ENCODE measurements at places on chromosomes 2 and 18. TPM values are rescaled to one million over a fixed set of nuclear protein-coding genes. Genes with fewer than 3 reads are reported as not detected.

TGIF1 gene
- total RNA-seq = 86.1 TPM

- no peaks in the 10 kb centered on the region for H3K36me3 ChIP-seq
- no peaks in the 10 kb centered on the region for H3K27me3 ChIP-seq
- no peak overlapping the region for H3K4me3 ChIP-seq
- no peak overlapping the region for H3K27ac ChIP-seq
Observed at GRCh38 chr2:57396355-57397098, 650.1 kb upstream of the VRK2 start.

DNA sequence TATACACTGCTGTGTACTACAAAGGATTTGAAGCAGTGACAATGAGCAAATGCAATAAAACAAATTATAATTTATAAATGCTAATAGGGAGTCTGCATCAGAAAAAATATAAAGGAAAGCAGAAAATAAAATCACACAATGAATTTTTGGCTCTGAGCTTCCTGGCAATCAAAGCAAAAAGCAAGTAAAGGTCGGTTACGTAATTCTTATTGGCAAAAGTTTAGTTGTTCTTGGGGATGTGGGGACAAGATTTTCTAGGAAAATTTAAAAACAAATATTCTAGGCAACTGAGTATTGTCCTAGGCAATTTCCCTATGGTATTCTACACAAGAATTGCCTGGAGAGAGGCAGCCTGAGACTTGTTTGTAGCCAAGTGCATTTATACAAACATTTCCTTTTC, 1.8 kb downstream of the ORC2 start:
- no peak overlapping the region for H3K4me3 ChIP-seq
- H3K27me3 ChIP-seq = no peaks in the 10 kb centered on the region
- no peak overlapping the region for H3K27ac ChIP-seq
- no peak for DNase-seq

ACMSD gene
- not detected for total RNA-seq

DNA sequence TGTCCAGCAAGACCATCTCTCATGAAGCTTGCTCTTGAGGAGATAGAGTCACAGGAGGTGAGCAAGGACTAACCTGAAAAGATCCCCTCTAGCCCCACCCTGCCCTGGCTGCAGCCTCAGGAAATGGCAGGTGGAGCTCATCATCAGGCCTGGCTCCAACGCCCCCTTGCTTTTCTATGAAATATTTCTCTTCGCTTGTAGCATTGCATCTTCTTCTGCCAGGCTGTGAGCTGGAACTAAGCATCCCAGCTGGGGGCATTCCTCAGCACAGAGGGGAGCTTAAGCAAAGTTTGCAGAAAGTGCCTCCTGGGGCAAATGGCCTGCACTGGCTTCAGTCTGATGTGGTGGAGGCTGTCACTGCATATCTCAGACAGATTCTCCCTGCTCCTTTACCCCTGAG, 90.1 kb upstream of the LGALSL start:
- no peak overlapping the region for H3K4me3 ChIP-seq
- no peak overlapping the region for H3K27ac ChIP-seq
- H3K4me1 ChIP-seq = peaks cover 5% of the 10 kb centered on the region
- no peak for DNase-seq

GRCh38 chr2:133848111-133848649, 279.9 kb upstream of the NCKAP5 start:
- no peak overlapping the region for H3K4me3 ChIP-seq
- H3K27ac ChIP-seq = no peak overlapping the region
- no peaks in the 10 kb centered on the region for H3K4me1 ChIP-seq
- H3K27me3 ChIP-seq = no peaks in the 10 kb centered on the region

DNA sequence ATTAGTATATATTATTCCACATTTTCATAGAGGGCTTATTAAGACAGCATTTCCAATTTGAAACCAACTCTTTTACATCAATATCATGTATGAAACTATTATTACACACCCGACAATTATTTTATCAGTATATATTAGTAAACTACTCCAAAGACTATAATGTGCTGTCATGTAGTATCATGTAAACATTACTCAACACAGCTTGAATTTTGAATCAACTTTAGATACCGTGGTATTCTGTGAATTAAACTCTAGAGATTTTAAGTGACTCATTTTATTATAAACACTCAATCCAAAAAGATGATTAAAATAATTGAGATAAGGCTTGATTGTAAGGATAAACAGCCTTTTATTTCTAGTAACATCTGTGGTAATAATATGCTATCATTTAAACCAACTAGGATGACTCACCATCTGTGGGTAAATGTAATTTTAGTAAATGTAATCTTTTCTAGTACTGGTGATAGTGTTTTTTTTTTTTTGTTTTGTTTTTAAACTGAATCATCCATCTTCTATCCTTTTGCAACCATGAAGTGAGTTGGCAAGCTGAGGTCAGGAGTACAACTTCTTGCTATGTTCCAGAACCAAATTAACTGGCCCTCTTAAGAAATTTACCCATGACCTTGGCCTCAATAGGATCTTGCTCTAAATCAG, 144.3 kb upstream of the SMAD7 start:
- no peak for DNase-seq
- H3K27me3 ChIP-seq = no peaks in the 10 kb centered on the region
- peaks cover 16% of the 10 kb centered on the region for H3K4me1 ChIP-seq
- no peak overlapping the region for H3K4me3 ChIP-seq
- H3K36me3 ChIP-seq = peaks cover 35% of the 10 kb centered on the region

DNA sequence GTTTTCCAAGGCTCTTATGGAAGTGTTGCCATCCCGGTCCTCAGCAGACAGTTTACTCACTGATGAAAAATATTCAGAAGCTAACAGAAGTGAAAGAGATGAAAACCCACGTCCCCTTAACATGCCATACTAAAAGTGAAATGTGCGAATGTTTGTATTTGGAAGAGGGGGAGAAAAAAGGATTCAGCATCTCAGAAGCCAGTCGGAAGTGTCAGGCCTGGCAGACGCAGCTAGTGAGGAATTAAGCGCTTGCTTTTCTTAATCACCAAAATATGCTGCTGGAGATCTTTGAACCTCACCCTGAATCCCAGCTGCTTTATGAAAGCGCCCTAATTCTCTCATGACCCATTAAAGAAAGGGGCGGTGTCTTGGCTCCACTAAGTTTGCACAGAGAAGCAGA, 653.7 kb downstream of the DCDC2C start:
- DNase-seq = no peak
- H3K4me1 ChIP-seq = no peaks in the 10 kb centered on the region
- no peak overlapping the region for H3K27ac ChIP-seq
- no peaks in the 10 kb centered on the region for H3K27me3 ChIP-seq

GCG gene
- total RNA-seq = not detected

DNA sequence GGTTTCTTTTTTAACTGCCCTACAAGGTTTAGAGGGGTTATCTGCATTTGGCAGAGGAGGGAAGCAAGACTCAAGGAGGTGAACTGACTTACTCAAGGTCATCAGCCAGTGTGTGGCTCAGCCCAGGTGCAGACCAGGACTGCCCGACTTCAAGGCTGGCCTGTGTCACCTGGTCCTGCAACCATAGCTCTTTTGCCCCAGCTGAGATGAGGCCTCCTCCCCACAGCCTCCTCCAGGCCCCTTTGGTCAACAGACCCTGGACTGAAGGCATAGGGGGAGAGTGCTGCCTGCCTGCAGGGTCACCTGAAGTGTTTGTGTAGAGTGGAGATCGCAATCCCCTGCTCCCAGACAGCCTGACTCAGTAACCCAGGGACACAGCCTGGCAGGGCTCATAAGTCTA, 168.5 kb upstream of the GLI2 start:
- peaks cover 9% of the 10 kb centered on the region for H3K4me1 ChIP-seq
- H3K4me3 ChIP-seq = no peak overlapping the region
- no peaks in the 10 kb centered on the region for H3K36me3 ChIP-seq
- no peaks in the 10 kb centered on the region for H3K27me3 ChIP-seq

DNA sequence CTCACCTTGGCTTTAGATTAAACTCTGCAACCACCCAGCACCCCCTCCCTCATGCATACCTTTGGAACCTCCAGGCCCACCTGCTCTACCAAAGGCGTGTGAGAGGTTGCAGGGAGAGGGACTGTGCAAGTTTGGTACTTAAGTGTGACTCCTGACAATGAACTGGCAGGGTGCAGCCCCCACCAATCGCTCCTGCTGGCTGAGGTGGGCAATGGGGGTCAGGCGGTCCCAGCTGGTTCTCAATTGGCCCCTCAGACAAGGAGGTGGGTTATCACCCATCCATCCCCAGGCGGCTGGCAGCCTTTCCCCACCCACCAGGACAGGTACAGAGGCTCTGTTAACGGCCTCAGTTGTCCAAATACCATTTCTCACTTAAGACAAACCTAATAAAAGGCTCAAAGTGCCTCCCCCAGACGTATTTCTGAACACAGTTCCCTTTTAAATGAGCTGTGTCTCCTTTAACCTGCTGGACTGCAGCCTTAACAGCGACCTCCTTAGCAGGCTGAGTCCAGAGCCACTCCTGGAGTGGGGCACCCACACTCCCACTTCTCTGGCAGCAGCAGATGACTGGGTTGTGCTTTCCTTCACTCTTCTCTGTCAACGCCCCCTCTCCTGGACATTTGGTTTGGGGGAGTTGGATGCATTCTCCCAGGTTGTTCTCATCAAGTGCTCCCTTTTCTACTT, 169.2 kb upstream of the SMAD2 start:
- no peak overlapping the region for H3K27ac ChIP-seq
- DNase-seq = no peak
- no peaks in the 10 kb centered on the region for H3K36me3 ChIP-seq
- H3K4me3 ChIP-seq = no peak overlapping the region

CNDP1 gene
- not detected for total RNA-seq

DNA sequence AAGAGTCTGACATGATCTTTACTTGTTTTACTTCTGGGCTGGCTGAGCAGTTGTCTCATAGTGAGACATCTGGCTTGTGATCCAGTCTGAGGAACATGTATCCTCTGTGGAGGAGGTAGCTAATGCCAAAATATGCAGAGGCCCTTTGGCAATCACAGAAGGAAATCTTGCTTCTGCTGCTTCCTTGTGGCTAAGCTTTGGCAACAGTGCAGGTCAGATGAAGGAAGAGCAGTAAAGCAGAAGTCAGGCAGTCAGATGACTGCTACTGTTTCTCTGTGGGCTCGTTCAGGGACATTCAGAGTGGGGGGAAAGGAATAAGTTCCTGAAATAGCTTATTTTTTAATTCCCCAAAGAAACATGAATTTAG, 22.3 kb downstream of the DOK1 start:
- no peaks in the 10 kb centered on the region for H3K27me3 ChIP-seq
- H3K4me1 ChIP-seq = peaks cover 6% of the 10 kb centered on the region
- peak overlapping the region; percentile 72 for H3K27ac ChIP-seq
- H3K36me3 ChIP-seq = no peaks in the 10 kb centered on the region
- DNase-seq = peak; percentile 76

GRCh38 chr2:101360232-101360631, 27.1 kb downstream of the CREG2 start:
- no peak overlapping the region for H3K4me3 ChIP-seq
- no peaks in the 10 kb centered on the region for H3K36me3 ChIP-seq
- no peaks in the 10 kb centered on the region for H3K4me1 ChIP-seq
- no peaks in the 10 kb centered on the region for H3K27me3 ChIP-seq
- H3K27ac ChIP-seq = no peak overlapping the region
- DNase-seq = no peak

DNA sequence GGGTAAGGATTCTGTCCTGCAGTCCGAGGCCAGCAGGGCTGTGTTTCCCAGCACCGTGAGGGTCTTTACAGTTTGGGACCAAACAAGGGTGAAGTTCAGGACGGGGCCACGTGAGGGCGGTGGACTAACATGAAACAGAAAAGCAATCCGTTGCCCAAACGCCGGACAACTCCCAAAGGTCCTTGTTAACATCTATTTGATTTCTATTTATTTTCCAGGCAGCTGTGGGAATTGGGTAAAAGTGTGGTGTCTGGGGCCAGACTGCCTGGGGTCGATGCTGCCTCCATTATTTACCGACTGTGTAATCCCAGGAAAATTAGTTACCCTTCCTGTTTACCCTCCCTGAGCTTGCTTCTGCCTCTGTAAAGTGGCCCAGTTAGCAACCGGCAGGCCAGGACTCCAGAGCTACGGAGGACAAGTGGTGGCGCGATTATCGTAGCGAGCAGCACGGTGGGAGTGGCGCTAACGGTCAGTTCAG, 66.3 kb upstream of the TCF7L1 start:
- H3K4me3 ChIP-seq = peak overlapping the region; percentile 13
- H3K4me1 ChIP-seq = no peaks in the 10 kb centered on the region
- H3K36me3 ChIP-seq = no peaks in the 10 kb centered on the region

CNTNAP5 gene
- not detected for total RNA-seq

DNA sequence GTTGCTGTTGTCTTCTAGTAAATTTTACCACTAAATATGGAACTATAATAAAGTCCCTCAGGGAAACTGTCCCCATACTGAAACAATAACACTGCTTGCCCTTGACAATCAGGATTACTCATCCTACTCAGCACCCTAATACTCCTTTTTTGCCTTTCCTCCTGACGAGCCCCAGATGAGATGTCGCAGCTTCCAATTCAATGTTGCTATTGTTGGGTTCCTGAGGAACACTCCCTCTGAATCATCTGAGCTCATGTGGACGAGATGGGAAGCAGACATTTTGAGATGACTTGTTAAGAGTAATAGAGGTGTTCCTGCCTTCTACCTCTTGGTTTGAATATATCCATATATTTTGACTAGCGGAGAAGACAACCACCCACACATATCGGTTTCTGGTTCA, 187.8 kb upstream of the FAM98A start:
- no peaks in the 10 kb centered on the region for H3K4me1 ChIP-seq
- H3K36me3 ChIP-seq = no peaks in the 10 kb centered on the region
- no peak overlapping the region for H3K4me3 ChIP-seq
- no peaks in the 10 kb centered on the region for H3K27me3 ChIP-seq
- no peak overlapping the region for H3K27ac ChIP-seq
- DNase-seq = no peak
